HepG2 (cell line): ENCODE measurements at places on chromosomes 1 and 21. TPM values are rescaled to one million over a fixed set of nuclear protein-coding genes. Genes with fewer than 3 reads are reported as not detected.

DNA sequence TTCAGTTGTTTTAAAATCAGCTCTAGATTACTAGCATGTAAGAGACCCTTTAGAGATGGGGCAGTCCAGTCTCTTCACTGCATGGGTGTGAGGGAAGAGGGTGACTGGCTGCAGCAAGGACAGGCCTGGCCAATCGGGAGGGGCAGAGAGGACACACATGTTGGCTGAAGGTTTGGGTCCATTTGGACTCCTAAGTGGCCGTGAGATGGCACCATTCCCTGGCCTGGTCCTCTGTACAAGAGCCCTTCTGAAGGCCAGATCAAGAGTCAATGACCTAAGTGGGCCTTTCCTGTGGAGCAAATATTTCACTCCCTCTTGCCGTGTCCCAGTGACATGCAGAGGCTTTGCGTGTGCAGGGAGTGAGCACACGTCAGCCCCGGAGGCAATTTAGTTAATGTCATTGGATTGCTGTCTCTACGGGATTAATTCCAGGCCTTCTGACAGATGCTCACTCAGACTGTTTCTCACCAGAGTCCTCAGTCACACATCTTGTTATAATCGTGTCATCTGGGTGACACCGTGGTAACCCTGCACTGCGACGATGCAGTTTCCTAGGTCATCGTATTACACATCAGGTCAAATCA lies 613.0 kb downstream of the NPHP4 start:
- H3K36me3 ChIP-seq = no peaks in the 10 kb centered on the region
- H3K4me3 ChIP-seq = no peak overlapping the region
- no peak overlapping the region for H3K27ac ChIP-seq
- peaks cover 11% of the 10 kb centered on the region; the same call in 1 of the 3 replicates for H3K27me3 ChIP-seq
- no peak for DNase-seq

DNA sequence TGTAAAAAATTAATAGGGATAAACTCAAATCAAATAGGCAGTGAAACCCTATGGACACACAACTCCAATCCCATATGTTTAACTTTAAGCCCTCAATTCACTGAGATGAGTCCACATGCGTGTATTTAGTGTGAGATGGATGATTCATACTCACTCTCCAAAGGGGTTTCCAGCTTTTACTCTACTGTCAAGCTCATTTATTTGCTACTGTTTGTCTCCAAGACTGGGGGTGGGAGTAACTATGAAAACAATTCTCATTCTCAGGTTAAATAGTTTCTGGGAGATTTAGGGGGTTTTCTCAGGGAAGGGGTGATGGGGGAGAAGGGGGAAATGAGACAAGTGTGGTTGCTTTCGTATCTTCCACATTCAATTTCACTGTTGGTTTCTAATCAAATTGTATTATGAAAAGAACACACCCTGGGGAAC lies 2.7 kb downstream of the RAB29 start:
- DNase-seq = no peak
- peaks cover 8% of the 10 kb centered on the region; the same call in 2 of the 3 replicates for H3K27me3 ChIP-seq
- no peaks in the 10 kb centered on the region for H3K36me3 ChIP-seq
- no peak overlapping the region for H3K4me3 ChIP-seq
- peaks cover 22% of the 10 kb centered on the region for H3K4me1 ChIP-seq
- H3K27ac ChIP-seq = no peak overlapping the region

DNA sequence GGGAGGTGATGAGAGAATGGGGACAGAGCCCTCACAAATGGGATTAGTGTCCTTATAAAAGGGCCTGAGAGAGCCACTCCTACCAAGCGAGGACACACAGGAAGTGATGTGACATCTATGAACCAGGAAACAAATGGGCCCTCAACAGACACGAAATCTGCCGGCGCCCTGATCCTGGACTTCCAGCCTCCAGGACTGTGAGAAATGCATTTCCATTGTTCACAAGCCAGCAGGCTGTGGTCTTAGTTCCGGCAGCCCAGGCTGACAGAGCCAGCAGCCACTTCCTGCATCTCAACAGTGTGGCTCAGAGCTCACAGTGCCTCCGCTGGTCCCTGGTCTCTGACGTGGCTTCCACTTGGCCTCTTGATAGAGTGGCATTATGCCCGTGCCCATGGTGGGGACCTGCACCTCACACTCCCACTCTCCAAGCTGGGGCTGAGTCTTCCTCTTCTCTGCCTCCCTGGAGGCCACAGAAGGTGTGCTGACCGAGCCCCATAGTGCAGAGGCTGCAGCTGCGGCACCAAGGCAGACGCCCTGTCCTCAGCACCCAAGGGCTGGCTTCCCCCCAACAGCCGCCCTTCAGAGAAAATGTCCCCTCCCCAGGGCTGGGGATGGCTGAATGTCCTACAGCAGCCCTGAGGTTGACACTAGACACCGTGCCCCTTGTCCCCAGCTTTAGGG lies 44.9 kb downstream of the ACOT7 start:
- no peak for DNase-seq
- no peaks in the 10 kb centered on the region for H3K27me3 ChIP-seq
- peaks cover 3% of the 10 kb centered on the region; the same call in 2 of the 3 replicates for H3K36me3 ChIP-seq
- H3K4me3 ChIP-seq = no peak overlapping the region
- H3K27ac ChIP-seq = no peak overlapping the region

GRCh38 chr1:55813618-55814017 lies 598.5 kb upstream of the USP24 start:
- H3K36me3 ChIP-seq = no peaks in the 10 kb centered on the region
- peaks cover 24% of the 10 kb centered on the region for H3K4me1 ChIP-seq
- peak; percentile 35 for DNase-seq
- no peaks in the 10 kb centered on the region for H3K27me3 ChIP-seq
- H3K4me3 ChIP-seq = no peak overlapping the region

- DNase-seq = no peak
- H3K4me3 ChIP-seq = no peak overlapping the region
- H3K36me3 ChIP-seq = no peaks in the 10 kb centered on the region
- H3K27ac ChIP-seq = no peak overlapping the region
- H3K4me1 ChIP-seq = peaks cover 2% of the 10 kb centered on the region
- no peaks in the 10 kb centered on the region for H3K27me3 ChIP-seq
Measured at GRCh38 chr1:236338096-236338495, 56.0 kb upstream of the EDARADD start.

GRCh38 chr1:230394134-230394533 lies 32.0 kb downstream of the PGBD5 start:
- no peak overlapping the region for H3K4me3 ChIP-seq
- DNase-seq = no peak
- H3K4me1 ChIP-seq = no peaks in the 10 kb centered on the region
- peaks cover 12% of the 10 kb centered on the region; the same call in 2 of the 3 replicates for H3K27me3 ChIP-seq
- no peak overlapping the region for H3K27ac ChIP-seq
- no peaks in the 10 kb centered on the region for H3K36me3 ChIP-seq

DNA sequence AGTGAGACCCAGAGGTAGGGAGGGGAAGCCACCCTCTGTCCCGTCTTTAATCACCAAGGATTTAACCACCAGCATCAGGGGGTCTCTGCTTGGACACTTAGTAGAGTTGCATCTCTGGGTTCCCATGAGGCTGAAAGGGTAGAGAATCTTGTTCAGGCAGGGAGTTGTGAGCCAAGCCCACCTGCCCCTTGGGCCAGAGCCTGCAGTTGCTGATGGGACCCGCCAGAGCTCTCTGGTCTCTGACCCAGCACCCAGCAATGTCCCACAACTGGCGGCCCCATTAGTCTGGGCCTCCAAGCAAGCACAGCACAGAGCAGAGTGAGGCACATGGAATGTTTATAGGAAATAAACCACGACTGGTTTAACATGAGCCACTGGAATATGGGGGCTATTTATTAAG lies 166.3 kb downstream of the TRIM33 start:
- no peak for DNase-seq
- H3K4me1 ChIP-seq = peaks cover 31% of the 10 kb centered on the region
- no peak overlapping the region for H3K27ac ChIP-seq
- no peaks in the 10 kb centered on the region for H3K36me3 ChIP-seq
- H3K27me3 ChIP-seq = peaks cover 33% of the 10 kb centered on the region; the same call in 1 of the 3 replicates

- H3K4me1 ChIP-seq = peaks cover 7% of the 10 kb centered on the region; the same call in 1 of the 2 replicates
- no peaks in the 10 kb centered on the region for H3K36me3 ChIP-seq
- no peak overlapping the region for H3K27ac ChIP-seq
- H3K4me3 ChIP-seq = no peak overlapping the region
- DNase-seq = no peak
Measured at GRCh38 chr1:63362578-63362977, 4.8 kb upstream of the ALG6 start.

DNA sequence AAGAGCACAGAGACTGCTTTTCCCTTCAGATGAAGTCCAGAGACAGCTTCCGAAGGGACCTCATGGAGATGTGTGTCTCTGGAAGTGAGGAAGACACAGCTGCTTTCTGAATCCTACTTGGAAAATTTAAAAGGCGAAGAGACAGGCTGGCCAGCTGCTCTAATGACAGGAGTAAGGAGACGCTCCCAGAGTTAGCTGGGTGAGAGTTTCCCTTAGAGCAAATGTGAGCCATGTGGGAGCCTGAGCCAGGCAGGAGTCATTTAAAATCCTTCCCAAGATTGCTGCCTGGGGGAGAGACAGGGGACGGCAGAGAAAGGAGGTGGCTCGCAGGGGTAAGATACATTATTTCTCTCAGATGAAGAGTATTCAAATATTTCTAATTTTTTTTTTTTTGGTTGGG lies 53.1 kb downstream of the ZNF326 start:
- no peaks in the 10 kb centered on the region; the same call in 1 of the 2 replicates for H3K27me3 ChIP-seq
- no peaks in the 10 kb centered on the region for H3K36me3 ChIP-seq
- H3K4me1 ChIP-seq = peaks cover 19% of the 10 kb centered on the region

DNA sequence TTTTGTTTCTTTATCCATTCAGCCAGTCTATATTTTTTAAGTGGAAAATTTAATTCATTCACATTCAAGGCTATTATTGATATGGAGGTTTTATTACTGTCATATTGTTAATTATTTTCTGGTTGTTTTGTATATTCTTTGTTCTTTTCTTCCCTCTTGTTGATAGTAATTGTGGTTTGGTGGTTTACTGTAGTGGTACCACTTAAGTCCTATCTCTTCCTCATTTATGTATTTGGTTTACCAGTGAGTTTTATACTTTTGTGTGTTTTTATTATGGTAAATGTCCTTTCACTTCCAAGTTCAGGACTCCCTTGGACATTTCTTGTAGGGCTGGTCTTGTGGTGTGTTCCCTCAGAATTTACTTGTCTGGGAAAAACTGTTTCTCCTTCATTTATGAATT lies 28.1 kb upstream of the PM20D1 start:
- H3K4me3 ChIP-seq = no peak overlapping the region
- H3K36me3 ChIP-seq = no peaks in the 10 kb centered on the region
- no peaks in the 10 kb centered on the region for H3K4me1 ChIP-seq
- no peak overlapping the region for H3K27ac ChIP-seq
- H3K27me3 ChIP-seq = no peaks in the 10 kb centered on the region; the same call in 2 of the 3 replicates
- DNase-seq = no peak

DNA sequence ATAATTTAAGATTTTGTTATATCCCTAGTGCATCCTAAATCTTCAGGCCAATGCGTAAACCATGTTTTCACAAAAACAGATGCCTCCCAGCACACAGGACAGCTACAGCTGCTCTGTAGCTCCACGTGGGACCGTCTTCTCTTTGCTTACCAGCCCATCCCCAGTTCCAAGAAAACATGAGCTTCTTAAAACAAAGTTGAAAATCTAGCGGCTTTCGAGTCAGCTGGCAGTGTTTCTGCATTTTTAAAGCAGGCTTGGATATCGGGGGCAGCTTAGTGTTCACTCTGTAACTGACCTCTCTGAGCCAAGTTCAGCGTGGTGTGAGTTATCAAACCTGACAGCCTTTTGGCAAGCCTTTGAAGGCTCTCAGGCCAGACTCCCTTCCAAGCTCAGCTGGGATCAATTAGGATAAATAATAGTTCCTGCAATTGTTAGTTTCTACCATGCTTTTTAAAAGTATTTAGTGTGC lies 881.5 kb downstream of the LTN1 start:
- DNase-seq = no peak
- H3K4me1 ChIP-seq = no peaks in the 10 kb centered on the region
- no peaks in the 10 kb centered on the region for H3K36me3 ChIP-seq
- H3K27me3 ChIP-seq = no peaks in the 10 kb centered on the region
- H3K4me3 ChIP-seq = no peak overlapping the region

The NGF gene
- not detected in 2 replicates for polyA plus RNA-seq

The AMY1C gene
- polyA plus RNA-seq = not detected in 2 replicates

The BCAN gene
- not detected in 2 replicates for polyA plus RNA-seq

The CRNN gene
- not detected in 2 replicates for polyA plus RNA-seq
